ENCODE measurements at places on chromosomes 4 and X.

GRCh38 chr4:87975466-87975865, at the start of gene SPP1:
Gene SPP1 (plus strand): TSS chr4:87975714. CDS start chr4:87976896, 1,182 bp downstream.
- DNase-seq: no peak

DNA sequence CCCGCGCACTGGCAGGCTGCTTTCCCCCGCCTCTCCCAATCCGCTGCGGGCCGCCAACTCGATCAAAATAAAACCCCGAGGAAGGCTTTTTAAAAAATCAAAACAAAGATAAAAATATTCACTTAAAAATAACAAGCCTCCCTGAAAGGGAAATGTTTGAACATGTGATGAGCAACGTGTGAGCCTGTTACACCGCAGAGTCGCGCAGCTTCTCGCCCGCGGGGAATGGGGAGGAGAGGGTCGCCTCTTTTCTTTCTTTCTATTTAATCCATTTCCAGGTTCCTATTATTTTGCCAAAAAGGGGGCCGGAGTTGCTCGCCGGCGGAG, 326.0 kb upstream of the F9 start:
- no peak for DNase-seq

- DNase-seq: no peak
Observed at GRCh38 chr4:3388471-3389232, 53.1 kb upstream of the HGFAC start.

DNA sequence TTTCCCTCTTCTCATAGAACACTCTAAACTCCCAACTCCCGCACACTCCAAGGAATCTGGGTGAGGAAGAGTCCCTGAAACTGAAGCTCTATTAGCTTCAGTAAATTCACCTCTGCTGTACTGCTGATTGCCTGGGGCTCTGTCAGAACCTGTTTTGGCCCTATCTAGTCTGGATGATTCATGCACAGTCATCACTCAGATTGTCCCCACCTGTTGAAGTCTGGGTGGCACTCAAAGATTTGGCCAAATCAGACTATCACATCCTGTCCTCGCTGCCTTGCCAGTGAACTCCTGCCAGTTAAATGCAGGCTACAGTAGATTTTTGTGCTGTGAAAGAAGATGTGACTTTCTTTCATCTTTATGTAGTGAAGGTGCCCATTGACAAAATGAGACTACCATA, 63.5 kb upstream of the EMCN start:
- no peak for DNase-seq

DNA sequence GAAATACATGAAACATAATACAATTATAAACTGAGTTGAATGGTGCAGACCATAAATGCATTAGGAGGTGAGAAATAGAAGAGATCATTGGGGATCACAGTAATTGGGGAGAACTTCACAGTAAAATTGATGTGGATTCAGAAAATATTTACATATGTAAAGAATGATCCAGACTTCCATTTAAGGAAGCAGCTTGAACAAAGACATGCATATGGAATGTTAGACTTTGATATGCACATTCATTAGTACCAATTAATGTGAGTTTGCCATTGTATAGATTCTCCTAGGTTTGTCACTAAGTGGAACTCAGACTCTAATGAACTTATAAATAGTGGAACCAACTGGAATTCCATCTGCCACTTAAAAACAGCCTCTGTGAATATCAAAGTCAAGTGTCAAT, 235.6 kb downstream of the PARM1 start:
- no peak for DNase-seq

DNA sequence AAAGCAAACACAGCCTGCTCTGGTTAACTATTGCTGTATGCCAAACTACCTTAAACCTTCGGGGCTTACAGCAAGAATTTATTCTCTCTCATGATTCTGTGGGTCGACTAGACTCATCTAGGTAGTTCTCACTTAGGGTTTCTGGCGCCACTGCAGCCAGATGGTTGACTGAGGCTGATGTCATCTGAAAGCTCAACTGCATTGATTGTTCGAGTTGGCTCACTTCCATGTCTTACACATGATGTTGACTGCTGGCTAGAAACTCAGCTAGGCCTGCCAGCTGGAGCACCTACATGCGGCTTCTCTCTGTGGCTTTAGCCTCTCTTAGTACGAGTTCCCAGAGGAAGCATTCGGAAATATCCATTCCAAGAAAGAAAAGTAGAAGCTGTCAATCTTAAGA, 103.2 kb downstream of the SRPX start:
- DNase-seq: no peak

DNA sequence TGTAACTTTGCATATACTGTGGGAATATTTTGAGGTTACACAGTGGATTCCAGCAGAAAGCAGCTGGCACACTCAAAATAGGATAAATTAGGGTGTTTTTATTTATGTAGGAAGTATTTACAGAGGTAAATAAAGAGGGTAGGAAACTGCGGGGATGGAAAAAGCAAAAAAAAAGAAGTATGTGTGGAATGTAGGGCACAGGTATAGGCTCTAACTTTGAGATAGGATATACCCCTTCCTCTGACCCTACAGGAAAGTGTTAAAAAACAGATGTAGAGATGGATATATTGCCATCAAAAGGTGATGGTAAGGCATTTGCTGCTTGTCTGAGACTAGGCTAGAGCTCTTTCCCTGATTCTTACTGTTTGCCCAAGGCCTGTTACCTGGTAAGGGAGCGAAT, 173.1 kb upstream of the ANK2 start:
- DNase-seq: no peak

GRCh38 chr4:1625600-1626138, 58.4 kb downstream of the FAM53A start:
- DNase-seq: no peak

- DNase-seq: no peak
Observed at GRCh38 chr4:160142579-160142978, 1039.7 kb downstream of the RAPGEF2 start.

- no peak for DNase-seq
Observed at GRCh38 chr4:71524756-71525155, 185.9 kb downstream of the SLC4A4 start.

GRCh38 chr4:4585012-4585670, 43.3 kb upstream of the STX18 start:
- no peak for DNase-seq

GRCh38 chr4:185600801-185601434, 65.6 kb upstream of the PDLIM3 start:
- no peak for DNase-seq

DNA sequence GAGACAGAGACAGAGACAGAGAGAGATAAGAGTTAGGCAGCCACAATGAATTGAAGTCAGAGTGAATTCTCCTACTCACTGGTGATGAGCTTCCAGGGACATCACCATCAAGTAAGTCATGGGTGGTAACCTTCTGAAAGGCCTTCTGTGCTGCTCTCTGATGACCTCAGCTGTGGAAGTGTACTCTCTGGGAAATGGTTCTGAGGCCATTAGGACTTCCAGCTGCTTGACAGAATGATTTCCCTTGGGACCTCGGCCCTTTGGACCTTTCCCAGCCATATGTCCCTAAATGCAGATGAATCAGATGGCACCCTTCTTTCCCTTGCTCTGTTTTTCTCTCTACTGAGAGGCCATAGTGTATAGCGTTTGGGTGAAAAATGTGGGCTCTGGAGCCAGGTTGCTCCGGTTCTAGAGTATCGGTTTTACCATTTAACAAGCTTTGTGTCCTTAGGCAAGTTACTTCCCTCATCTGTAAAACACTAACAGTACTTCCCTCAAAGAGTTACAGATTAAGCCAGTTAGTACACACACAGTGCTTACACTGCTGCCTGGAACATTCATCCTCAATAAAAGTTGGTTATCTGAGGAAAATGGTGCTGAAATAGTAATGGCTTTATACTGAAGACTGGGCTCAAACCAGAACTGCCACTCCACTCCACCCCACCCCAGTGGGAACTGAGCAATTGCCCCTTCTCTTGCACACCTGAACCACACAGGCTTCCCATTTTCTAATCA, 7.6 kb downstream of the SEPTIN11 start:
- no peak for DNase-seq

DNA sequence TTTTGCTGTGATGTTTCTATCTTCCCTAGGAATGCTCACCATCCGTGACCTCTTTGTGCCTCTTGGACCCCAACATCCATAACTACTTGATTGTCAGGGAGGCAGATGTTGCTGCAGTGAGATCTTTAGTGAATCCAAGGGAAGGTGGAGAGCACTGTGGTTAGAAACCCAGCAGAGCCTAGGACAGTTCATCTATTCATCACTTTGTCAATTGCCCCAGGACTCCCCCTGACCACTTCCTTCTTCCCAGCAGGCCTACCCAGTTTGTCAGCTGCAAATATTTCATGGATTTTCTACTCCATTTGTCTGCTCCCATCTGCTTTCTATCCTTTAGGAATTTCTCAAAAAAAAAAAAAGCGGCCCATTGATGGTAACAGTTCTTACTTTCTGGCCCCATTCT, 942.8 kb downstream of the PCDH7 start:
- no peak for DNase-seq

DNA sequence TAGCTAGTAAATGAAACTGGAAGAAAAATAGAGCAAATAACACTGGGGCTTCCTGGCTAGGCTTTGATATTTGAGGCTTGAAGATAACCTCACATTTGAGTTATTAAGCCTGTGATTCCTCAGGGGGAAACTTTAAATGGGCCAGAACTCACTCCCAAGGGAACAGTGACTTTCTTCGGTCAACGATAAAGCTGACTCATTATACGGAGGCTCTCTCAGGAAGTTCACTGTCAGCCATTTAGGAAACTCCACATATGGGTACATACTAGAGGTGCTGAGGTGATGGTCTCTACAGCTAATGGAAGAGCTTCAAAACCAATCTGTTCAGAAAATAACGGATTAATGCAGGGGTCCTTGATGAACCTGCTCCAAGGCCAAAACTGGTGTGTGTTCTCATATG, 120.8 kb downstream of the SH2D1A start:
- DNase-seq: no peak

- DNase-seq: no peak
Observed at GRCh38 chr4:156765277-156765676, 206.3 kb downstream of the PDGFC start.

DNA sequence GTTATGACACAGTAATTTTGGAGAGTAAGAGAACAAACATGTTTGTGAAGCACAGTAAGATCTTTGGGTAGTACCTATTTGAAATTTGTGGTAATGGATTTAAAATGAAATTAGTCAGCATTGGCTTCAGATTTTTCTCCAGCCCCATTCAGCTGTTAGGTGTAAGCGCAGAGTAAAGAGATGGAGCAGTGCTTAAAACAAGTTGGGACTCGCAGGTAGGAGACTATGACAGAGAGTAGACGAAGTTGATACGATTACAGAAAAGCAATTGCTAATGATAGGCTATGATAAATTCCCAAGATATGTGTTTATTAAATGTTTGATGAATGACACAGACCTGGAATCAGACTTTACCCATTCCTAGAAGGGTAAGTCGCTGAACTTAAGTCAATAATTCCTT, 72.6 kb downstream of the CHIC2 start:
- DNase-seq: no peak

DNA sequence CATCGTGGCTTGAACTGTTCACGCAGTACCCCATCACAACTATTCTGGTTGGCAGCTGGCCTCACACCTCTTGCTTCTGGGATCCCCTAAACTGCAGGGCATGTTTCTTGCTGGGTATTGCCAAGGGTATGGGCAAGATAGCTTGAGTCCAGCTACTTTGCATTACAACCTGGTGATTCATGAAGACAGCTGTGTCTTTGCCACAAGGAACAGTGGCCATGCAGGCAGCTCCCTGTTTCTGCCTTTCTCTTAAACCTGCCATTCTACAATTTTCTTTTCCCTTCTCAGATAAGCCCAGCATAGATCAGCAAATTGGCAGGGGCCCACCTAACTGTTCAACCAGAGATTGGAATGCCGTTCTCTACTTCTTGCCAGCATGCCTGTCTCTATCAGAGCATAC, 42.8 kb downstream of the TENM3 start:
- no peak for DNase-seq

GRCh38 chrX:38959736-38960135, 158.5 kb downstream of the MID1IP1 start:
- no peak for DNase-seq

- no peak for DNase-seq
Observed at GRCh38 chr4:52290466-52290865, 239.4 kb downstream of the SPATA18 start.

GRCh38 chr4:150244600-150244999, 166.4 kb downstream of the DCLK2 start:
- no peak for DNase-seq

DNA sequence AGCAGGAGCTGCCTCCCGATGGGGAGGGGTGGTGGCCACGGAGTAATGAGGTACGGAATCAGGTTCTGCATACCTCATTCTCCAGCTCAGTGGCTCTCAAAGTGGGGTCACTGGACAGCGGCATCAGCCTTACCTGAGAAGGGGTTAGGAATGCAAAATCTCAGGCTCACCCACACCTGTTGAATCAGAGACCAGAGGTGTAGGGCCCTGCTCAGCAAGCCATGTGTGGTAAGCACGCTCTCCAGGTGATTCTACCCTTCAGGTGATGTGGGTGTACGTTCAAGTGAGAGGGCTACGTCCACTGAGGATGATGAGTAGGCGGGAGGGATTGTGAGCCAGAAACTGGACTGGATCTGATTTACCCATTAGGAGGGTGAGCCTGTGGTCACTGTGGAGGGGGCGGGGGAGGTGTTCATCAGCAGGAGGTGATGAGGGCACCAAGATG, 65.8 kb downstream of the ANAPC4 start:
- no peak for DNase-seq

GRCh38 chr4:38456096-38456495, 207.9 kb upstream of the KLF3 start:
- no peak for DNase-seq

- no peak for DNase-seq
Observed at GRCh38 chr4:77194989-77195388, 38.0 kb downstream of the CCNG2 start.

GRCh38 chrX:125681507-125681906, 361.8 kb downstream of the TEX13C start:
- no peak for DNase-seq

DNA sequence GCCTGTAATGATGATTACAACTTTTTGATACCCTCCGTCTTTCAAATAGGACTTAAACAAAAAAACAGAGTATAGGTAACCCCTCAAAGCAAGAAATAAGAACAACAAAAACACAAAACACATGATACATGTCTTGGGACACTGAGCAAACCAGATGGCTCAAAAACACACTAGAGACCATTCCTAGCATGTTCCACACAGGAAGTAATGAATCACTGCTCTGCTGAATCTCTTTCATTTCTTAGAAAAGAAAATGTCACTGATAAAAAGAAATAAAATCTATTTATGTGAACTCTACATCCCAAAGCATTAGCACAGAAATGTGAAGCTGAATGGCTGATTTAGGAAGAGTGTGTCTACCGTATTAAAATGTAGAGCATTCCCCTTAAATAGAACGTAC, 134.5 kb upstream of the IL15 start:
- DNase-seq: no peak

DNA sequence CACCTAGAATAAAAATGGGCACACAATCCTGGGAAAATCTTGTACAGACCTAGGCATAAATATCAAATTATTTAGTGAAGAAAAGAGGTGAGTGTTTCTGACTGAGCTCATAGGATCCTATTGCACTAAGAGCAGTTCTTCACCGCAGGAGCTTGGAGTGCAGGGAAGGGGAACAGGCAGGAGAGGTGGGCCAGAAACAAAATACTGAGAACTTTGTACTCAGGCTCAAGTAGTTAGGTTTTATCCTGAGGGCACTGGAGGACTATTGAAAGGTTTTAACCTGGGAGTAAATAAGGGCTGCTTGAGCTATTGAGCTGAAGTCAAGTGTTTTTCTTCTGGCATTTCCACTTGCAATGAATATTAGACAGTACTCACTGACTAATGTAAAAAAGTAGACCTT, 12.2 kb downstream of the EPHA5 start:
- DNase-seq: no peak
